ENCODE measurements at places on chromosomes 11 and 22.

DNA sequence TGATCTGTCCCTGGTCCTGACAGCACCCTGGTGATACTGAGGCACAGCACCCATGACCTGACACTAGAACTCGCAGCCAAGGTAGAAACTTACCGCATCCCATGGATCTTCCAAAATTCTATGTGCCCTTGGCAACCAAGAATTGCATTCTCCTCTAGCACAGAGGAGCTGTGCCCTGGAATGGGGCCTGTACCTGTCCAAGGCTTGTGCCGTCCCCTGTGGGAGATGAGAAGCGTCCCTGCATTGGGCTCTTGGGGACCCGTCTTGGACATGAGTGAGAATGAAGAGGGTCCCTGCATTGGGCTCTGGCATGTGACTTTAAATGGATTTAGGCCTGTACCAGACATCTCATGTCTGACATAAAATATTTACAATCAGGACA, 67.1 kb downstream of the GGTLC2 start:
- DNase-seq, result no peak

DNA sequence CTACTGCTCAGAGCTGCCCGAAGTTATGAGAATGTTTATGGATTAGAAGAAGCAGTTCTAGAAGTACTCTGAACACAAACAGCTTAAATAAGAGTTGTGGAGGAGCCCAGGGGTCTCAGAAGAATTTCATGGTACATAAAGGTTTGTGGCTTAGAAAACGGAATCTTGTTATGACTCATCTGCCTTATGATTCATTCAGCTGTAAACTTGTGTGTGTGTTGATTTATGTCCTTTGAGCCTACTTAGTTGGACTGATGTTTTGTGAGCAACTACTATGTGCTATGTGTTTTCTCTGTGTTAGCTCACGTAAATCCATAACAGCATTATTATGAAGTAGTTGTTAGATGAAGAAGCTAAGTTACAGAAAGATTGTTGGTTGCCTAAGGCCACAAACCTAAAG, 203.7 kb downstream of the PGR start:
- no peak for DNase-seq

DNA sequence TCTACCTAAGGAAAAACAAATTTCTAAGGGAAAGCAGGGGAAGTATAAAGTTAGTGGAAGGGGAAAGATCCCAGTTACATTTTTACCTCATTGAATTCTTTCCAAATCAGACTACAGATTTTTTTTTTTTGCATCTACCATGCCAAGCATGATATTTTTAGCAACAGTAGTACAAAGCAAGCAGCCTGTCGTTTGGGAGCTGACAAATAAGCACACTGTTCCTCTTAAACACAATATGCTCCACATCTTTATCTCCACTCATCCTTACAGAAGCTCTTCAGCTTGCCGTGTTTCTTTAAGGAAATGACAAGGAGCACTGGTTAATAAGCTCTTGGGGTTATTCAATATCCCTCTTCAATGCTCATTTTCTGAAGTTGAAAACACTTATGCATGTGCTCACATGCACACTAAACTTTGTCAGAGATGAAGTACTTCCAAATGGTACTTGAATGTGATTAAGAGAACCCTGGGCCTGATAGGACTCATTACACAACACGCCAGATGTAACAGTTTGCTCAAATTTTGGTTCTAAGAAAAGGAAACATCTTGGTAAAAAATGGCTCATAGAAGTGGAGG, 53.8 kb downstream of the PAX6 start:
- DNase-seq, result no peak

- no peak for DNase-seq
Measured at GRCh38 chr11:82978422-82979099, 77.0 kb downstream of the DDIAS start.

GRCh38 chr11:116989184-116989583, 109.0 kb downstream of the SIK3 start:
- DNase-seq, result no peak

GRCh38 chr11:133636711-133637355, 104.5 kb upstream of the OPCML start:
- no peak for DNase-seq

DNA sequence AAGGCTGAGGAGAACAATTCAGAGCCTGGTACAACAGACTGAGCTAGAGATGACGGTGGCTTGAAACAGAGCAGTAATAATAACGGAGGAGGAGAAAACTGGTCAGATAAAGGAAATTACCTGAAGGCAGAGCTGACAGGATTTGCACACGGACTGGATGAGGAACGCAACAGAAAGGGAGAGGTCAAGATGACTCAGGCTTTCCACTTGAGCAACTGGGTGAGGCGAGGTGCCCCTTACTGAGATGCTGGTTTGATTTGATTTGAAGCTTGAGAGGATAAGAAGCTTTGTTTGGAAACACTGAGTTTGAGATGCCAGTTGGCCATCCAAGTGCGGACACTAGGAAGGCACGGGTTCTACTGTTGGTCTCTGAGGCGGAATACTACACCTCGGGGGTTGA, 35.4 kb upstream of the NRIP3 start:
- no peak for DNase-seq

GRCh38 chr11:102879801-102880200, 5.0 kb upstream of the MMP12 start:
- DNase-seq, result no peak

GRCh38 chr11:125301346-125301745, 136.8 kb downstream of the PKNOX2 start:
- DNase-seq, result no peak

All from activated effector memory CD4-positive, alpha-beta T cell treated with Interleukin-2 at 50 U/mL for 16 hours (primary cell).